ENCODE measurements at places on chromosomes 12 and 14.

GRCh38 chr12:84816916-84817695 lies 95.5 kb downstream of the SLC6A15 start:
- no peak for DNase-seq

DNA sequence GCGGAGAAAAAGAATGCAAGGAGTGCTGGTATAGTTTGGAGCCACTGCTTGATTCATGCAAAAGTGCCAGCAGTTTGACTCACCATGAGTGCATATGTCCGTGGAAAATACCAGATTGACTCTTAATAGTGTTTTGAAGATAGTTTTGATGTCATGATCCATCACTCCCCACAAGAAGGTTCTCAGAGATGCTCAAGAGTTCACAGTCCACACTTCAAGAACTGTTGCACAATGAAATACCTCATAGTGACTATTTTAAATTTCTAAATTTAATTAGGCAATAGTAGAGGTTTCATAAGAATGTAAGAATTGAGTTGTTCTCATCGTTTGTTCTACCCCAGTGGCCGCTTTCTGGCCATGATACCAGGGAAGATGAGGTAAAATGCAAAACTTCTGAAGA lies 286.6 kb upstream of the RGS6 start:
- no peak for DNase-seq

- no peak for DNase-seq
Measured at GRCh38 chr12:76270657-76271358, 77.4 kb downstream of the BBS10 start.

DNA sequence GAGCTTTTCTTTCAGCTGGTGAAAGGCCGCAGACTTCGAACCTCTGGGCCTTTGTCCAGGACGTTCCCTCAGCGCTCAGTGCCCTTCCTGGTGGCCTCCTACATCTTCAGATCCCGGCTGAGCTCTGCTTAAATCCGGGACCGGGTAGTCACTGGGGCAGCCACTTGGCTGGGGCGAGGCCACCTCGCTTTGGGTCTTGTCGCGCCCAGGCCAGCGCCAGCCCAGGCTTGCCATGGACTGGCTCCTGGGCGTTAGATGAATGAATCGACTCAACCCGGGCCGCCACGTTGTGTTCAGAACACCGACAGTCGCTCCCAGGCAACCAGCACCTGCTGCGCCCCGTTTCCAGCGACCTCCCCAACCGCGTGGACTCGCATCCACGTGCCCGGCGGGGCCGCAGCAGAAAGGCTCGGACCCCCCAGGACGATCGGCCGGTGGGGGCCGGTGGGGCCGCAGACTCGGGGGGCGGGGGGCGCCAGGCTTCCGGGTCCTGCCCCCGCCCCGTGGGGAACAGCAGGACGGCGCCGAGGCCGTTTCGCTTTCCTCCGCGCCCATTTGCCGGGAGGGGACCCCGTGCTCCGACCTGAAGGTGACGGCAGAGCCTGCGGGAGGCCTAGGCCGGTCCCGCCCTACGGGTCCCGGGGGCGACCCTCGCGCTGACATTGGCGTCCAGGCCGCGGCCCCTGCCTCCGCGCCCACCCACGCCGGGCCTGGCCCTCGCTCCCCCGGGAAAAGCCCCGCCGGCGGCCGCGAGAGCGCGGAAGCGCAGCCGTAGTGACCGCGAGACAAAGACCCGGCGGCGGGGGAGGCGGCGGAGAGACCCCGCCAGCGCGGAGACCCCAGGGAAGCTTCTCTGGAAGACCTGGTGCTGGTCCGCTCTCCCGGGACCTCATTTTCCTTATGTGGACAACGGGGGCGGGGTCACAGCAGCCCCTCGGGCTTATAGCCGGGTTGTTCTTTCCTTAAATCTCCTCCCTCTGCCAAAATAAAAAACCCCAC lies 37.3 kb upstream of the RCOR1 start:
- peak; percentile 52 for DNase-seq

DNA sequence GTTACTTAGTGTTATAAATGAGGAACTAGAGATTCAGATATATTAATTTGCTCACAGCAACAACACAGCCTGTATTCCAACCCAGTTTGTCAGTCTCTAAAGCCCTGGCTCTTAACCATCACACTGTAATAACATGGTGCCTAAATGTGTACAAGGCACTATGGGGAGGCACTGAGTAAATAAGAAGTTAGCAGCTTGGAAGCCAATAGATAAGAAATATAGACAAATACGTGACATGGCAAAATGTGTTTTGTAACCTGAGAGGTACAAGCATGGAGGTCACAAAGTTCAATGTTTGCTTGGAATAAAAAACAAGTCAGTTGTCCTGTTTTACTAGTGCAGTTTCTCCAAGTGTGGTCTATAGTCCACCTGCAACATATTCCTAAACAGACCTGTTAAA lies 16.3 kb upstream of the SLCO1A2 start:
- DNase-seq = no peak

DNA sequence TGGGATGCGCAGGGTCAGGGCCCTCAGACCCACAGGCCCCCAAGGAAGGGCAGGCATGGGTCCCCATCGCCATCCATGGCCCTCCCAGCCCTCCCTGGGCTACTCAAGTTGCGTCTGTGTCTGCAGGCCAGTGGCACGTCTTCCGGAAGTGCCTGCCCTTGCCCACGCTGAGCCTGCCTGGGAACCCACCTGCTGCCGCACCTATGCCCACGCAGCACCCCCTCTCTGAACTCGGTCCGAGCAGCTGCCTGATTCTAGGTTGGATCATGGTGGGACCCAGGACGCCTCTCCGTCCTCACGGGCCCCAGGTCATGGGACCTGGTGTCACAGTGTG lies 182.8 kb downstream of the ADGRD1 start:
- DNase-seq = no peak
